ENCODE measurements at places on chromosomes 3 and 15.
A peak's percentile ranks its signal among the peaks of the same experiment; 100 is the strongest.

DNA sequence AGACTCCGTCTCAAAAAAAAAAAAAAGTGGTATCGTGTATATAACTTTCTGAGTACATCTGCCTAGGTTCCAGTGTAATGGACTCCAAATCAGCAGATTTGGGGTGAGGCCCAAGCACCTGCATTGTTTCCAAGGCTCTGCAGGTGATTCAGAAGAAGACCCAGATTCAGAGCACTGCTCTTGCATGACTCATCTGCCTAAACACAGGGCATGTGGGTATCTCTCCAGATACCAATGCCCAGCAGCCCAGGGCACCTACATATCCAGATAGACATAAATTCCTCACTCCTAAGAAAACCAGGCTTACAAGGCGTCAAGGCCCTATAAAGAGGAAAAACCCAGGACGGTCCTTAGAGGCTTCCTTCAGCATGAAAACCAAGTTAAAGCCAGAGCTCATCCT is 24.3 kb downstream of the NDUFAF1 start:
- H3K27ac ChIP-seq: no peak overlapping the region
- H3K36me3 ChIP-seq: peaks cover 45% of the 10 kb centered on the region
- DNase-seq: no peak
- H3K4me3 ChIP-seq: no peak overlapping the region

- no peaks in the 10 kb centered on the region for H3K27me3 ChIP-seq
- peaks cover 41% of the 10 kb centered on the region for H3K4me1 ChIP-seq
- H3K27ac ChIP-seq: no peak overlapping the region
- DNase-seq: no peak
- H3K36me3 ChIP-seq: peaks cover 7% of the 10 kb centered on the region
These were observed 8.4 kb downstream of the BOC start for GRCh38 chr3:113219605-113220300.

DNA sequence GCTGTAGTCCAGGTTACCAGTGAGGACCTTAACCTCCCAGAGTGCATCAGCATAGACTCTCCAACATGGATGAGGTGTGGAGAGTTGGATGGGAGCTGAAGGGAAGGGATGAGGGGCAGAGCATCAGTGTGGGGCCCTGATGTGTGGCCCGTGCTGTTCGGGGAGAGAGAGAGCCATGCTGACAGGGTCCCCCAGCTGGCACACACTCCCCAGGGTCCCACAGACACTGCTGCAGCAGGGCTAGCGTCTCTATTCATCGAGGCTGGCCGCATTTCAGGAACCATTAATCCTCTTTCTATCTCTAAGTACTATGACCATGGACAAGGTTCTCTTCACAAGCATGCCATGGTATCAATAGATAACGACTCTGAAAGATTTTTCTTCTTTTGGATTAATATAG is 85.9 kb upstream of the PLXNA1 start:
- H3K27ac ChIP-seq: no peak overlapping the region
- no peaks in the 10 kb centered on the region for H3K4me1 ChIP-seq
- H3K36me3 ChIP-seq: no peaks in the 10 kb centered on the region

- H3K27ac ChIP-seq: no peak overlapping the region
- no peaks in the 10 kb centered on the region for H3K4me1 ChIP-seq
- H3K36me3 ChIP-seq: no peaks in the 10 kb centered on the region
- no peaks in the 10 kb centered on the region for H3K27me3 ChIP-seq
- DNase-seq: no peak
- H3K4me3 ChIP-seq: no peak overlapping the region
These were observed 104.8 kb downstream of the ETFA start for GRCh38 chr15:76206325-76206976.

DNA sequence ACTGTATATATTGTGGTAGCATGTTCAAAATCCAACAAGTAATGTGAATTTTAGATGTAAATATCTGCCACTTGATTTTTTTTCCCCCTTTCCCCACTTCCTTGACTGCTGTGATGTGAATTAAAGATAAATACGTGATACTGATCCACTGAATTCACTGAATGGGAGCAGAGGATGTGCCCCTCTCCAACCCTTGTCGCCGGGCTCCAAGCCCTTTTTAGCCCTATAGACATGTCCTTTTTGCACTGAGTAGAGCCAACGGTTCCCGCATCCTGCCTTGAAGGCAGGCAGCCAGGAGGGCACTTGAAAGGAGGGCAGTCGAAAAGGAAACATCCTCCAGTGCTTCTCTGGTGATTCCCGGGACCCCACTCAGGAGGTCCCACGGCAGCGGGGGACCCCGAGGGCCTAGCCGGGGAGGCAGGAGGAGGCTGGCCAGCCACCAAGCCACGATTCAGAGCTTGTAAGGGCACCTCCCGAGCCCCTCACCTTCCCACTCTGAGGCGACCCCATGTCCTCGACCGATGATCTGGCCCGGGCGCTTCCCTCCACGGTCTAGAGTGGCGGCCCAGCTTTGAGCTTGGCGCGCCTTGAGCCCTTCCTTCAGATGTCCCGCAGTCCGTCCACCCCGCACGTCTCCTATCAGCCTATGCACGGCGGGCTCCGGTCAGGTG is 901 bp upstream of the MANF start:
- H3K36me3 ChIP-seq: no peaks in the 10 kb centered on the region
- H3K4me3 ChIP-seq: peak overlapping the region; percentile 79
- DNase-seq: peak; percentile 46
- H3K27me3 ChIP-seq: no peaks in the 10 kb centered on the region
- H3K4me1 ChIP-seq: peaks cover 22% of the 10 kb centered on the region

GRCh38 chr3:161221806-161222600 is 892 bp downstream of the NMD3 start:
- H3K27me3 ChIP-seq: no peaks in the 10 kb centered on the region
- peaks cover 11% of the 10 kb centered on the region for H3K36me3 ChIP-seq
- H3K4me3 ChIP-seq: peak overlapping the region; percentile 85
- H3K4me1 ChIP-seq: peaks cover 18% of the 10 kb centered on the region
- no peak for DNase-seq

DNA sequence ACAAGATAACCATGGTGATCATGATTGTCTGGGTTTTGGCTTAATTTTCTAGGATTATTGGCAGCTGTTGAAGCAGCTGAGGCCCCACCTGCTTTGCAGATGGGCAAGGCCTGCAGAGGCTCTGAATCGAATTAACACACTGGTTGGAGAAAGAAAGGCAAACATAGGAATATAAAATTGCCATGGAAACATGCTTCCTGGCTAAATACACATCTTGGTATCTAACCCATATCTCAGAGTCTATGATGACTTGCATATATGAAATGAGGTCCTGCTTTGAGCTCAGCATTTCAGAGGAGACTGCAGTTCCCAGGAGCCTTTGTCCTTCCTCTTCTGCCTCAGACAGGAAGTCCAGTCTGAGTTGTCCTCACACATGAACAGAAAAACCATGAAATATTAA is 24.3 kb upstream of the SV2B start:
- H3K27ac ChIP-seq: no peak overlapping the region
- no peaks in the 10 kb centered on the region for H3K4me1 ChIP-seq
- peaks cover 15% of the 10 kb centered on the region for H3K27me3 ChIP-seq
- no peak for DNase-seq
- no peak overlapping the region for H3K4me3 ChIP-seq
- H3K36me3 ChIP-seq: no peaks in the 10 kb centered on the region

DNA sequence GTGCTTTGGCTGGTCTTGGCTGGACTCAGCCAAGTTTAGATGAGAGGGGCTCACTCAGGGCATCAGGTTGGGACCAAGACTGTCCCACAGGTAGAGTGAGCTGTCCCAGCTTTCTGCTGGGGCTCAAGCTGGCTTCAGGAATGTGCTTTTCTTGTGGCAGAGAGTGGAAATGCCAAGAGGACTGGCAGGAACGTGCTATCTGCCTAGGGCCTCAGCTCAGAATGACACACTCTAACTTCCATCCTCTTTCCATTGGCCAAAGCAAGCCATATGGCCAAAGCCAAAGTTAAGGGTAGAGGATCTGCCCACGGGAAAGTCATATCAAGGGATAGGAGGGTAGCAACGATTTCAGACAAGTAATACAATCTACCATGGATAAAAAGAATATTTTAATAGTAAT is 178.8 kb downstream of the ABHD5 start:
- H3K27ac ChIP-seq: no peak overlapping the region
- no peak for DNase-seq
- no peaks in the 10 kb centered on the region for H3K27me3 ChIP-seq
- H3K36me3 ChIP-seq: no peaks in the 10 kb centered on the region
- peaks cover 9% of the 10 kb centered on the region for H3K4me1 ChIP-seq

Measured in neural progenitor cell (in vitro differentiated cells).